Lower leg skin (tissue), 4 donors: ENCODE measurements at places on chromosomes 2 and 18. TPM values are rescaled to one million over a fixed set of nuclear protein-coding genes. Genes with fewer than 3 reads are reported as not detected.
A peak's percentile ranks its signal among the peaks of the same experiment; 100 is the strongest.

ONECUT2 gene
- total RNA-seq: 0.08 TPM

- no peak for DNase-seq
Measured at GRCh38 chr18:44568986-44569385, 111.7 kb upstream of the SETBP1 start.

GRCh38 chr2:131035112-131035825 is 58.0 kb downstream of the FAM168B start:
- peak; percentile 82 for DNase-seq

- DNase-seq: no peak
Measured at GRCh38 chr2:151334082-151334815, 23.1 kb upstream of the TNFAIP6 start.

- DNase-seq: no peak
Measured at GRCh38 chr2:96116879-96117533, 635 bp upstream of the ADRA2B start.

- DNase-seq: no peak
Measured at GRCh38 chr2:16148632-16149348, 208.4 kb downstream of the MYCN start.
